ENCODE measurements at places on chromosomes 7 and 10.

GRCh38 chr7:149670288-149670687, 103.1 kb downstream of the ZNF467 start:
- no peak for DNase-seq

- DNase-seq, result no peak
Measured at GRCh38 chr10:11091517-11092102, 73.9 kb downstream of the CELF2 start.

DNA sequence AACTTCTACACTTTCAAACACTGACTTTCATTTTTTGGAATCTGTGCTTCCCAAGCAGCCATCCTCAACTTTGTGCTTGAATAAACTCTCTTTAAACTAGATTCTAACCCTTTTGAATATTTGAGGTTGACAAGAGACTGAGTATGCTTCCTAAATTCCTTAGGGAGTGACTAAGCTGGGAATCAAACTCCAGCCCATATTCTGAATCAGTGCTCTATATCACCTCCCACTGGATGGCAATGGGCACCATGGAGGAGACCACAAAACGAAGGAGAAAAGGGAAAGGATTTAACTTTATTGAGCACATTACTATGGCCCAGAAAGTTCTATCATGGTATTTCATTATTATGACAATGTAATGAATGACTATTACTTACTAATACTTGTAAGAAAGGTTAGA, 17.2 kb upstream of the SLC26A4 start:
- no peak for DNase-seq

DNA sequence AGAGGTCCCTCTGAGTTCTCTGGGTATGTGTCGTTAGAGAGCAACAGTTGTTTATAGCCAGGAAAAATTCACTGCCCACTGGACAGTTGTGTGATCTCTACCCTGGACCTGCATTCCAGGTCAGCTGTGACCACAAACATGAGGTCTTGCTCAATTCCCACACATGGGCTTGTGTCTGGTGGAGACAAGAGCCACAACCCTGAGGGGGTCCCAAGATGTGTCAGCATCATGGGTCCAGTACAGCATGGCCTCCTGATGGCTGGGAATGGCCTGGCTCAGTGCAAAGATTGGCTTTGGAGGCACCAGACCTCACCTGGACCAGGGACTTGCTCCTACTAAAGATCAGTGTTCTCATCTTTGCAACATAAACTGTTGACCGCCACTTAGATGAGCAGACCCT, 751.6 kb downstream of the GRID1 start:
- no peak for DNase-seq

DNA sequence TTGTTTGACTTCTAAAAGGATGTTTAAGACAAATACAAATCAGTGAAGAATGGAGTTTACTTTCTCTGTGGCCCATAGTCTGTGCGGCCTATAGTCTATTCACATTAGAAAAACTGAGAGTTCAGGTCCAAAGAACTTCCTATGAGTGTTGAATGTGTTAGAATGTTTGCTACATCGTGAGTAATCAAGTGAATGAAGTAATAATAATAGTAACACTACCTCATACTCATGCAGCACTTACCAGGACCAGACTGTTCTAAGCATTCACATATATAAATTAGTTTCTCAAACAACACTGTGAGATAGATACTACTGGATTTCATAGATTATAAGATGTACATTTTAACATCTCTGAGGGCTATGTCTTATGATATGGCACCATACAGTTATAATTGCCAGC, 70.4 kb downstream of the RALA start:
- DNase-seq, result no peak

- no peak for DNase-seq
Measured at GRCh38 chr7:80184693-80185092, 50.1 kb downstream of the GNAI1 start.

DNA sequence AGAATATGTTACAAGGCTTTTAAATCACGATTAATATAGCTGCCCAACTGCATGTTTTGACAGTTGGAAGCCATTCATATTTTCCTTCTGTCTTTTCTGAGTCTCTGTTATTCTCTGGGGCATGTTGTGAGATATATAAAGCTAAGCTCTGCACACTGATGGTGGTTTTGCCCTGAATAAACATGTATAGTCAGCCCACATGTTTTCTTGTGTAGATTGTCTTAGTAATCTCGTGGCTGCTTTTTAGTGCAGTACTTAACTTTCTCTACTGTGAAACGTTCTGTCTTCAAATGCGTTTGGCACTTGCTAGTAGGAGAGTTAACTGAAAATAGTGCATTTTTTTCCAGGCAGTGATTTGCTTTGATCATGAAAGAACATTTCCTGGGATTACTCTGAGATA, 268.5 kb downstream of the DNAJB9 start:
- no peak for DNase-seq

DNA sequence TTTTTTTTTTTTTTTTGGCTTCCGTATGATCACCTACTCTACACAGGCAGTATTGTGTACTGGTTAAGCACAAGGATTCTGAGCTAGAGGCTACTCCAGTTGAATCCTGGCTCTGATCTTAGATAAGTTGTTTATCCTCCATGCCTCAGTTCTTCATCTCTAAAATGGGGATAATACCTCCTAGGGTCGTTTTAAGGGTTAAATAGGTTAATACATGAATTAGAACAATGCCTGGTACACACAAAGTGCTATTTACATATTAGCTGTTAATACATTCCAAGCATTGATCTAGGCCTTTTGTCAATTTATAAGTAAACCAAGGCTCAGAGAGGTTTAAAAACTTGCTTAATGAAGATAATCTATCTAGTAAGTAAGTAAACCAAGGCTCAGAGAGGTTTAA, 59.0 kb downstream of the ST7 start:
- DNase-seq, result no peak

DNA sequence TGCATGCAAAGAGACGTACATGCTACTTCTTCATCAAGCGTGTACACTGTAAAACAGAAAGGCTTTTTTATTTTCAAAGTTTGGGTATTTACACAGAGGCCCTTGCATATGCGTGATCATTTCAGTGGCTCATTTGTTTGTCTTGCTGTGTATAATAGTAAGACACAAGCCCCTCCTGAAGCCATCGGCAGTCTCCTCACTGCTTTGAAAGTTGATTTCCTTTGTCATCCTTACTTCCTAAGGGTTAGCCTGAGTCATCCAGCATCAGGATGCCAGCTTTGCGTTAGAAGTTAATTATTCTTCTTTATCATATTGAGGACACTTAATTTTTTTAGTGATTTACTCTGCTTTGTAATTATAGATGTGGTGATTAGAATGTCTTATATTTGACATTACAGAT, 72.5 kb upstream of the CTBP2 start:
- no peak for DNase-seq
